CD4-positive, alpha-beta memory T cell (primary cell): ENCODE measurements at places on chromosomes 2 and 18. TPM values are rescaled to one million over a fixed set of nuclear protein-coding genes. Genes with fewer than 3 reads are reported as not detected.

DNA sequence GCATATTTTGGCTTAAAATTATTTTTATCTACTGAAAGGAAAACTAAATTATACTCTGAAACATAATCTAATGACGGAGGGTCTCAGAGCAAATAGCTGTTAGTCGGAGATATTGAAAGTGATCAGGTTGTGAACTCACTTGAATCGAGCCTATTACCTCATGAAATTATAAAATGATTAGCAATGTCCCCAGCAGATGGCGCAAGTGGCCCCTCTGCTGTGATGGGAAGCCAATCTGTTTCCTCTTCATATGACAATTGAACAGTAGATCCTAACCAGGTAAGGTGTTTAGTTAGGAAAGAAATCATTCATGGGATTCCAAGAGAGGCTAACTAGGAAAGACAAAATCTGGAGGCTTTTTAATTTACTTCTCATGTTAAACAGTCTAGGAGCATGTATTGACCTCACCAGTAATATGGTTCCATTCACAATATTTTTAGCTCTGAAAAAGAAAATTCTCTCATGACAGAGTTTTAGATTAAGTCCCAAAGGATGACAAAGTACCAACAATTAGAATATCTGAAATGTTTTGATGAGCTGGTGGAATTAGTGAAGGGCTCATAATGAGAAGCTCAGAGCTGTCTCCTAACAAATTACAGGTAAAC is 29.9 kb upstream of the MPPE1 start:
- DNase-seq: peak; percentile 65

DNA sequence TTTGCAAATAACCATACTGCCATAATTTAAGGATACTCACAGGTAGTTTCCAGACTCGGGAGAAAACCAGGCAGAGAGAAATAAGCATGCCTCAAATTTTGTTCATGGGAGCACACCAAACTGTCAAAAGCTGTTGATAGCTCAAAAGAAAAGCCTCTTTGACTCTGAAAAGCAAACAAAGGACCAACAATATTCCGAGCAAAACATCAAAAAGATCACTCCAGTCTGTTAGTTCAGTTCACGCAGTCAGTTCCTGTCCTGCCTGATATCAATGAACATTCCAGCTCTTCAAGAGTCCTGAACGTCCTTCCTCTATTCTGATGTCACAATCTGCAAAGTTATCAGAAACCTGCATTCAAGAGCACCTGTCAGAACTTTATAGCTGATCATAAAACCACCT is 78.7 kb downstream of the RRM2 start:
- no peak for DNase-seq

TEKT4 gene
- total RNA-seq: not detected

DNA sequence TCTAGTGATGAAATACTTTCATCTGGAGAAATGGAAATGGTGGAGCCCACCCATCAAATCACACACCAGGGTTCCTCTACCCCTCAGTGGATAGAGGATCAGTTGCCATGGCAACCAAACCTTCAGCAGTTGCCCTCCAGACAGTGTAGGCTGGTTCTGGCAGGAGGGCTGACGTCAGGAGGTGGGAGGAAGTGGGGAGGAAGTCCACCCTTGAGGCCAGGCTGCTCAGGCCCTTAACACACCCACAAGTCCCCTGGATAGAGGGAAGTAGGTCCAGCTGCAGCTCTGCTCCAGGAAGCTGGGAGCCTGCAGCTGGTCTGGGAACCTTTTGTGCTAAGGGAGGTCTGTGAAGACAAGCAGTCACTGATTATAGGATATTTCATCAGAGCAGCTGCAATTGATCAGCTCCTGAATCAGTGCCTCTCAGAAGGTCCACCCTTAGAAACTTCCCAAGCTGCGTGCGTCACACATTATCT is 186.6 kb downstream of the MTX2 start:
- DNase-seq: no peak

DNA sequence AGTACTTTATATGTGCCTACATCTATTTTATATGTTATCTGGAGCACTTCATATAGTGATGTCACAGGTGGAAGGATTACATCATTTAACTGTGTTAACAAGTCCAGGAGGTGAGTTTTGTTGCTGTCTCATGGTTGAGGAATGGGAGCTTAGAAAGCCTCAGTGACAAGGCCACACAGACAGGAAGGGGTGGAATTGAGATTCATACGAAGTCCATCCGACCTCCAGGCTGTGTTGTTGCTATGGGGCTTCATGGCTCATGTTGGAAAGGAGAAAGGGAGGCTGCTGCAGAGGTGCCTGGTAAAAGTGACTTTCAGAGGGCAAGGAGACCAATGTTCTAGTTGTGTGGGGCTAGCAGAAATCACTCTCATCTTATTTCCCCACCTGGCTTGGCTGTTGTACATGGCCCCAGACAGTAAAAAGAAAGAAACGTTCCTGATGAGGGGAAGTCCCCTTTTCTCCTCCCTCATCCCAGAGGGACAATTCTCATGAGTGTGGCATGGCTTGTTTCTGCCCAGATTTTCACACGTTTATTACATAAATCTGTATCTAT is 31.0 kb upstream of the GREB1 start:
- no peak for DNase-seq

DNA sequence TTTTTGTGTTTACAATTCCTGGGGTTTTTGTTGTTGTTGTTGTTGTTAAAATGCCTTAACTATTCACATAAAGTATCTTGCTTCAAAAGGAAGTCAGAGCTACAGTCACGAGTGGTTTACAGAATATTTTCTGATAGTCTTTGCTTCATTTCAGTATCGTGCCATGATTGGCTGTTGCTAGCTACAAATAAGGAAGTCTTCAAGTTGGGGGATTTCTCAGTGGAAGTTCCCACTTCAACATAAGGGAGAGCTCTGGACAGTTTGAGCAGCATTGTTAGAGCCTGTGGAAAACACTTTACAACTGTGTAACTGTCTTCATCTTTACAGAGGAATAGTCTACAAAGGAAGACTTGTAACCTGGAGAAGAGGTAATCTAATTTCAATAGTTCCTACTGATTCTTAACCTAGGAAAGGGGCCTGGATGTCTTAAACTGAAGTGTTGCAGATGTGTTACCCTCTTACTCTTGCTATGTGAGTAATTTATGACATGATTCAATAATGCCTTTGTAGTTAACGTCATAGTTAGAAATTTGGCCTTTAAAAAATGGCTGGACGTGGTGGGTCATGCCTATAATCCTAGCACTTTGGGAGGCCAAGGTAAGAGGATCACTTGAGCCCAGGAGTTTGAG is 23.4 kb upstream of the TANK start:
- peak; percentile 82 for DNase-seq

SCYGR2 gene
- not detected for total RNA-seq

GRCh38 chr18:38010971-38011857 is 445.6 kb upstream of the CELF4 start:
- DNase-seq: no peak

DNA sequence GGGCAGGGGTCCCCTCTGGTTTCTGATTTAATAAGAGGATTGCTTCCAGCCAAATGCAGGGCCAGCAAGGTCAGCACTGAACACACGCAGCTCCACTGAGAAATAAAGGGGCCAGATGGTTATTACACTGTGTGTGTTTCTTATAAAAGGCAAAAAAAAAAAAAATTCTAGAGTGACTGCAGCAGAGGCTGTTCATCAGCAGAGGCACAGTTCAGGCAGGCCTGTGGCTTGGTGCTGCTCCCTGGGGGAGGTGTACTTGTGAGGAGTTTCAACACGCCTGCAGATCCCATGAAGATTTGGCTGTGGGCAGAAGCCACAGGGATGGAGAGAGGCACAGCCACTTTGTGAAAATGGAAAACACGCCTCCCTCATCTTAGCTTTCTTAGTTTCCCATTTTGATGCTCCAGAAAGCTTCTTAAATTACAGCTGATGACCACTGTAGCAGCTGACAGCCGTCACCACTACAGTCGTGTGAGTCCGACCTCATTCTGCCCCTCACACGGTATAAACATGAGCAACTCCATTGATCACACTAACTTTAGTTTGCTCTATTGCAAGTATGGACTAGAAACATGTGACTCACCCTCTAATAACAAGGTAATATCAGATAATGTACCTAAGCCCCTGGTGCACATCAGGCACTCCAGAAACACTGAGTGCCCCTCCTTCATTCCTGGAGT is 726.5 kb upstream of the RAB6C start:
- DNase-seq: no peak

DNA sequence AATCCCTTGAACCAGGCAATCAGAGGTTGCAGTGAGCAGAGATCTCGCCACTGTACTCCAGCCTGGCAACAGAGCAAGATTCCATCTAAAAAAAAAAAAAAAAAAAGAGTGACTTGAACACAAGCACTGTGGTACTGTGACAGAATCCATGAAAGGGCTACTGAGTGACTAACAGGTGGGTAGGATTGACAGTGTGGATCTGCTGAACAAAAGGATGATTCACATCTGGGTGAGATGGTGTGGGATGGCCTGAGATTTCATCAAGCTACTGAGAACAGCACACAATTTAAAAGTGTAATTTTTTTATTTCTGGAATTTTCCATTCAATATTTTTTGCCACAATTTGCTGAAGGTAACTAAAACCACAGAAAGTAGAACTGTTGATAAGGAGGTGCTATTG is 13.3 kb upstream of the SP3 start:
- DNase-seq: no peak

DNA sequence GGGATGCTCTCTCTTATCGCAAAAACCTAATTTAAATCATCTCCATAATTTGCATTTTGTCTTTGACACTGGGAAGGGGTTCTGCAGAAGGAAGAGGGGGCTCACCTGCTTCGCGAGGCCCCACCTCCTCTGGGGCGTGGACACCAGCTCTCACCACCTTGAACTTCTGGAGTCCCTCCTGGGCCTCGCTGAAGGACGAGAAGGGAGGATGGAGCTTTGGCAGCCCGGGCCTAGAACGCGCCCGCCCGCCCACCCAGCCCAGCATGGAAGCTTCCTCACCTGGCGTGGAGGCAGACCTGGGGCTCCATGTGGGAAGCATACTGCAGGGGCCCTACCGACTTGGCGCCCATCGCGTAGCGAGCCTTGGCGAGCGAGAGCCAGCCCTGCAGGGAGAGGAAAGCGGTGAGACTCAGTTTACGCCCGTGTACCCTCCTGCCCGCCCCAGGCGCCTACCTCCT is 1.1 kb upstream of the IMP4 start:
- no peak for DNase-seq

NGEF gene
- not detected for total RNA-seq

CYBRD1 gene
- 0.64 TPM for total RNA-seq

DNA sequence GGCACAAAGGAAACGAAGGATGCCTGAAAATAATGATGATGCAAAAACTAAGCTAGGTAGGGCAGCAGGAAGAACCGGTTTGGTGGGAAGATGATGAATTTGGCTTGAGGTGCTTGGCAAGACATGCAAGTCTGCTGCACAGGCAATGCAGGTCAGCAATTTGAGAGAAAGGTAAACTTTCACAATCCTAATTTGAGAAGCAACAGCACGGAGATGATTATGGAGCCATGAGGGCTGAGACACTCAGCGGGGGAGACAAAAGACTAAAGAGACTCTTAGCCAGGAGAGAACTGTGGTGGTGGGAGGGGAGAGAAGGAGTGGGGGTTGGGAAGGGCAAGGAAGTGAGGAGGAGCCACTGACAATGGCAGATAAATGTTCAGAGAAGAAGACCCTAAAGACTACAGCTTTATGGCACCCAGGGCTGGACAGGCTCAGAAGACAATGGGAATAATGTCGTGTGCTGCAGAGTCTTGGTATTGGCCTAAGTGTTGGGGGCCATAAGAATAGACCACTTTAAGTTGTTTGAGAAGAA is 19.4 kb upstream of the RNF149 start:
- DNase-seq: no peak

GRCh38 chr2:85340034-85340892 is 12.5 kb upstream of the TGOLN2 start:
- no peak for DNase-seq

PDIA6 gene
- 75.9 TPM for total RNA-seq

DNA sequence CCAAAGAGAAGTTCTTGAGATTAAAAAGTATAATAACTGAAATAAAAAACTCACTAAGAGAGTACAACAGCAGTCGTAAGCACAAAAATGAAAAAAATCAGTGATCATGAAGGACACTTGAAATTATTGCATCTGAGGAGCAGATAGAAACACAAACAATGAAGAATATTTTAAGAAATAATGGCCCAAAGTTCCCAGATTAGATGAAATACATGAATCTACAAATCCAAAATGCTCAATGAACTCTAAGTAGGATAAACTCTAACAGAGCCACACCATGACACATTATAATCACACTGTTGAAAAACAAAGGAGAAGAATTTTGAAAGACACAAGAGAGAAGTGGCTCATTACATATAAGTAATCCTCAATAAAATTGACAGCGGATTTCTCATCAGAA is 31.9 kb upstream of the EMILIN2 start:
- DNase-seq: no peak

DNA sequence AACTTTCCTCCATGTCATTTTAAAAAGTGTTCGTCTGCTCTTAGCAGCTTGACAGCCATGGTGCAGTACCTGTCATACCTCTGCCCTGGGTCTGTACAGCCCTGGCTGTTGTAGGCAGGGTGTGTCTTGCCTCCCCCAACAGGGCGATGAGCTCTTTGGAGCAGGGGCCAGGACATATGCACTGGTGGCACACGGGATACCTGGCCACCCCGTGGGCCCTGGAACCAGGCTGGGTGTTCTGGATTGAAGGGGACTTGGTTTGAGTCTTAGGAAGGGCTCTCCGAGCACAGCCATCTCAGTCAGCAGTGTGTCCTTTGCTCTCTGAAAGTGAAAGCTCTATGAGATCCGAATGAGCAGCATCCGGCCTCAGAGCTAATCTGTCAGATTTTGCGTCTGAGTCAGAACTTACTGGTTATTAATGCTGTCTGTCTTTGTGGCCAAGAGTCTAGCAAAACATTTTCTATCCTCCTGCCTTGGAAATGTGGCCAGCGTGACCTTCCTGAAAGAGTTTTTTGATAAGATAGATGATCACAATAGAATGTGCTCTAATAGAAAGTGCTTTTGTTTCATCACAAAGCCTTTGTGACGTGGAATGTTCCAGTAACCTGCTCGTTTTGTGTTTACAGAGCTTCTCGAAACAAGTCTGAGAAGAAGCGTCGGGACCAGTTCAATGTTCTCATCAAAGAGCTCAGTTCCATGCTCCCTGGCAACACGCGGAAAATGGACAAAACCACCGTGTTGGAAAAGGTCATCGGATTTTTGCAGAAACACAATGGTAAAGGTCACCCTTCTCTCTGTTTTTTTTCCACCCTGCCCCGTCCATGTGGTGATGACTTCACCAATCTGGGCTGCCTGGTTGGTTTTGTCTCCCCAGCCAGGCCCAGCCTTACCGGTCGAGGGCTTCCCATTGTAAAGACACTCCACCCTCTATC is 77.3 kb upstream of the RPL31 start:
- DNase-seq: peak; percentile 64

GAL3ST2 gene
- not detected for total RNA-seq

LYPD6B gene
- total RNA-seq: not detected

GRCh38 chr2:82796132-82796531 is 1662.9 kb downstream of the SUCLG1 start:
- DNase-seq: no peak

GALNT13 gene
- 0.79 TPM for total RNA-seq
